ENCODE measurements at places on chromosomes 3 and 15.

DNA sequence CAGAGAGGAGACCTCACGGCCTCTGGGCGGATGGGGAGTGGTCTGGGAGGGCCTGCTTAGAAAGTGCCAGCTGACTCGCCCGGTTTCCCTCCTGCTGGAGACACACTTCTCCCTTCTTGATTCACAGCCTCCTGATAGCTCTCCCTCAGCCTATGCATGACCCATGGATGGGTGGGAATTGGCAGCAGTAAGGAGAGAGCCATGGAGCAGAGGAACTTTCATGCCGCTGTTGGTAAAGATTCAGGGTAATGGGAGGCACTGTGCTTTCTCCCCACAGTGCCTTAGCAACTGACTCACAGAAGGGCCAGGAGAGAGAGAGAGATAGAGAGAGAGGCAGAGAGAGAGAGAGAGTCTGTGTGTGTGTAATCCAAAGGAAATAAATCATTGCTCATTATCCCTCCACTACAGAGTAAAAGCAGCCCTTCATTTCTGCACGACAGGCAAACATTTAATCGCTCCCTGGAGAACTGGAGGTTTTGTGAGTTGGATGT is 82.8 kb downstream of the SEMA5B start:
- H3K27ac ChIP-seq: no peak overlapping the region
- no peak for DNase-seq
- peaks cover 9% of the 10 kb centered on the region for H3K27me3 ChIP-seq
- no peaks in the 10 kb centered on the region for H3K36me3 ChIP-seq
- no peaks in the 10 kb centered on the region for H3K4me1 ChIP-seq
- H3K4me3 ChIP-seq: no peak overlapping the region

DNA sequence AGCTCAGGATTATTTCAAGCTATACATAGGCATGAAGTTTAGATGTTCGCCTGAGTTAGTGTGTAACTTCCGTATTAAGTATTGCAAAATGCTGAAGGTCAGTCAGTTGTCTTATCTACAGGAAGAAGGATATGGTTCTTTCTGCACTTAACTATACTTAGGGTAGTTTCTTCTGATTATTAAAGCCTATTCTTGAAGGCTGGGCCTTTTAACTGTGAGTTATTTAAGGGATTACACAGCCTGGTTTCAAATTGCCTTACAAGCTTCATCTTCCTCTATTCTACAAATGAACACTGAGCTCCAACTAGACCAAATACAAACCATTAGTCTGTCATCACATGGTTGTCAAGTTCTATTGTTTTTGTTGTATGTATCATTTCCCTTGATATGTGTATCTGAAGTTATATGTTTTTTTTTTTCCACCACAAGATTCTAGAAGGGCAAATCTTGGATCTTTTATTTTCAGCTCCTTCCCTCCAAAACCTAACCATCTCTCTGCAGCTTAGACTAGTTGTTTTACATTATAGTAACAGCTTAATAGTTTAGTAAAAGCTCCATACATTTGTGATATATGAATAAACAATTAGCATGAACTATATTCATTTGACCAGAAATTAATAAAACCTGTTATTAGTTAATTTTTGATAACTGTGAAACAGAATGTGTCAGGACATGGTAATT is 272.9 kb upstream of the KCNMB2 start:
- no peaks in the 10 kb centered on the region for H3K4me1 ChIP-seq
- no peak for DNase-seq
- no peaks in the 10 kb centered on the region for H3K36me3 ChIP-seq
- no peaks in the 10 kb centered on the region for H3K27me3 ChIP-seq
- no peak overlapping the region for H3K4me3 ChIP-seq
- H3K27ac ChIP-seq: no peak overlapping the region

GRCh38 chr3:128674161-128674784 is 23.7 kb upstream of the RPN1 start:
- peaks cover 10% of the 10 kb centered on the region for H3K27me3 ChIP-seq
- H3K4me3 ChIP-seq: peak overlapping the region; percentile 56
- peaks cover 17% of the 10 kb centered on the region for H3K4me1 ChIP-seq
- no peak for DNase-seq
- H3K36me3 ChIP-seq: peaks cover 5% of the 10 kb centered on the region
- peak overlapping the region; percentile 78 for H3K27ac ChIP-seq

GRCh38 chr3:105365391-105366325 is 1.1 kb upstream of the ALCAM start:
- peaks cover 34% of the 10 kb centered on the region for H3K27me3 ChIP-seq
- no peak overlapping the region for H3K27ac ChIP-seq
- no peak for DNase-seq
- peak overlapping the region; percentile 94 for H3K4me3 ChIP-seq

GRCh38 chr3:37505415-37505814 is 331.0 kb upstream of the LRRFIP2 start:
- DNase-seq: no peak
- peaks cover 11% of the 10 kb centered on the region for H3K27me3 ChIP-seq
- H3K4me3 ChIP-seq: no peak overlapping the region
- no peaks in the 10 kb centered on the region for H3K36me3 ChIP-seq
- peaks cover 21% of the 10 kb centered on the region for H3K4me1 ChIP-seq
- no peak overlapping the region for H3K27ac ChIP-seq

- H3K36me3 ChIP-seq: no peaks in the 10 kb centered on the region
- DNase-seq: no peak
- H3K4me1 ChIP-seq: no peaks in the 10 kb centered on the region
- no peak overlapping the region for H3K27ac ChIP-seq
- H3K27me3 ChIP-seq: no peaks in the 10 kb centered on the region
Observed at GRCh38 chr3:55570271-55570711, 83.2 kb upstream of the WNT5A start.

DNA sequence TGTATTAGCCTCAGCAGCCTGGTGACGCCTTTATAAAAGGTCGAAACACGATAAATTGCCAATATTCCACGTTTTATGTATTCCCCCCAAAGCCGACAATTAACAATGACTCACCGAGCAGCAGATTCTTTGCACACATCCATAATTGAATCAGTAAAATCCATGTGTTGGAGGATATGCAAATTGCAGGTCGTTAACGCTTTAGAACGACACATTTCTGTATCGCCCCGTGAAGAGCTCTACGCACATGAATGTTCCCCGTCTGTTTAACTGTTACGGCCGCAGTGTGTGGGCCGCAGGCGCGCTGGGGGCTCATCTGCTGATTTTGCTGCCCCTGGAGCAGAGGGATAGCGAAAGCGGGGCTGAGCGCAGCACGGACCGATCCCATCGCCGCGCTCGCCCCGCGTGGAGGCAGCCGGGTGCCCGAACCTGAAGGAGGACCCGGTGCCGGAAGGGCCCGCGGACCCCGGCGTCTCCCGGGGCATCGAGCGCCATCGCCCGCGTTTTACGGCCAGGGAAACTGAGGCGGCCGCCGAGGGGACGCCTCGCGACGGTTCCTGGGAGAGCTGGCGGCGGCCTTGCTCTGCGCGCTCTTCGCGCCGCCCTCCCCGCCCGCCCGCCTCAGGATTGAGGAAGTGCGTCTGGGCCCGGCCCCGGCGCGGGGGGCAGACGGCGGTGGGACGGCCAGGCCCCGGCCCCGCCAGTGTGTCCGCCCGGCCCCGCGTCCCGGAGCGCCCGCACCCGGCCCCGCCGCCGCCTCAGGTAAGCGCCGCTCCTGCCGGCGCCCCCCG is at the start of gene LRRK1:
LRRK1 (plus strand) TSS at position 668 of the 791 bp plus-strand sequence. CDS start 5,276 bp downstream, outside the sequence.
- no peak within 1 kb of the TSS for H3K27ac ChIP-seq
- peak; percentile 13 for DNase-seq
- H3K4me1 ChIP-seq: peaks cover 15% of the 10 kb centered on the region
- no peaks in the 10 kb centered on the region for H3K36me3 ChIP-seq

DNA sequence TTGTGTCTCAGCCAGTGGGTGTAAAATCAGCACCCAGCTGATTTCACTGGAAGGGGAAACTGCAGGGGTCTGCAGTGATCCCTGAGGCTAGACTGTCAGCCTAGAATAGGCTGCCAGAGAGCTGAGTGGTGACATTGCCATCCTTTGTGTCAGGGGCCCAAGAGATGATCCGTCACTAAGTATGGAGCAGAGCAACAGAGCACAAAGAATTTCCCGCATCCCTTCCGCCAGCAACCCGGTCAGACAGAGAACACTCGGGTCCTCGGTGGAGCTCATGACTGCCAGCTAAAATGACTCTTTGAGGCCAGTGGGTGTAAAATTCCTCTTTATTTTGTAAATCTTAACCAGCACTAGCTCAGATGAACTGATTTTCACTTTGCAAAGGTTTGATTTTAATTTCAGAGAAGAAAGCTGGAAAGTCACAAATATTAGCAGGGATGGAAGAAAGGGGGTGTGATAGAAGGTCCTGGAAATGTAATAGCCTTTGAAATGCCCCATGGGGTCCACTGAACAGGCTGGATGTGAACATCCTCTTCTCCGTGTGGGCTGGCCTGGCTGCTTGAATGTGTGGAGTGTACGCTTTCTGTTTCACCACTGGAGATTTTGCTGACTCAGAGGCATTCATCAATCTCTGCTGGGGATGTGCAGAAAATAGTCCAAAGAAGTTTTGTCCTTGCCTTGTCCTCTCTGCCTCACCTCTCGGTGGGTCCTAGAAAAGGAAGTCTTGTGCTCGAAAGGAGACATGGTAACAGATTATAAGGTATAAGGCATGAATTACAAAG is 138.8 kb downstream of the SV2B start:
- no peaks in the 10 kb centered on the region for H3K4me1 ChIP-seq
- no peaks in the 10 kb centered on the region for H3K36me3 ChIP-seq
- no peak overlapping the region for H3K4me3 ChIP-seq
- no peak overlapping the region for H3K27ac ChIP-seq
- DNase-seq: no peak

- no peak for DNase-seq
- no peaks in the 10 kb centered on the region for H3K36me3 ChIP-seq
- peaks cover 4% of the 10 kb centered on the region for H3K4me1 ChIP-seq
- H3K27ac ChIP-seq: no peak overlapping the region
- H3K4me3 ChIP-seq: no peak overlapping the region
- H3K27me3 ChIP-seq: peaks cover 21% of the 10 kb centered on the region
Observed at GRCh38 chr3:14554715-14555114, 14.6 kb upstream of the GRIP2 start.

DNA sequence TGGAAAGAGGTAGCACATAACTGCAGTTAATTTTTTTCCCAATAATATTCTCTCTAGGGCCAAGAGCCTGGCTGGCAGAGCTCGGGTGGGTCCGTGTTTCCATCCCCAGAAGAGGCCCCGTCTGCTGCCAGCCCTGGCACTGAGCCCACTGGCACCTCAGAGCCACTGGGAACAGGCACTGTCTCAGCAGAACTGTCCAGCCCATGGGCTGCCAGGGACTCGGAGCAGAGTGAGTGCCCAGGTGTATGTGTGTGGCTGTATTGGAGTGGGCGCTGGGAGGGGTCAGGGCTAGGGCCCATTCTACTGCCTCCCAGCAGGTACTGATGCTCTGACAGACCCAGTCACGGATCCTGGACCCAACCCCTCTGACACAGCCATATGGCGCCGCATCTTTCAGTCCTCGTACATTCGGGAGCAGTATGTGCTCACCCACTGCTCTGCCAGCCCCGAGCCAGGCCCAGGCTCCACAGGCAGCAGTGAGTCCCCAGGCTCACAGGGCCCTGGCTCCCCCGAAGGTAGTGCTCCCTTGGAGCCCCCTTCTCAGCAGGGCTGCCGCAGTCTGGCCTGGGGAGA is 8.9 kb downstream of the VWA5B2 start:
- H3K27me3 ChIP-seq: peaks cover 2% of the 10 kb centered on the region
- no peak overlapping the region for H3K4me3 ChIP-seq
- no peak for DNase-seq
- no peak overlapping the region for H3K27ac ChIP-seq

- H3K27ac ChIP-seq: no peak overlapping the region
- no peaks in the 10 kb centered on the region for H3K4me1 ChIP-seq
- no peak overlapping the region for H3K4me3 ChIP-seq
- H3K27me3 ChIP-seq: peaks cover 8% of the 10 kb centered on the region
- no peak for DNase-seq
- no peaks in the 10 kb centered on the region for H3K36me3 ChIP-seq
Observed at GRCh38 chr15:51312166-51313073, 26.0 kb downstream of the CYP19A1 start.

DNA sequence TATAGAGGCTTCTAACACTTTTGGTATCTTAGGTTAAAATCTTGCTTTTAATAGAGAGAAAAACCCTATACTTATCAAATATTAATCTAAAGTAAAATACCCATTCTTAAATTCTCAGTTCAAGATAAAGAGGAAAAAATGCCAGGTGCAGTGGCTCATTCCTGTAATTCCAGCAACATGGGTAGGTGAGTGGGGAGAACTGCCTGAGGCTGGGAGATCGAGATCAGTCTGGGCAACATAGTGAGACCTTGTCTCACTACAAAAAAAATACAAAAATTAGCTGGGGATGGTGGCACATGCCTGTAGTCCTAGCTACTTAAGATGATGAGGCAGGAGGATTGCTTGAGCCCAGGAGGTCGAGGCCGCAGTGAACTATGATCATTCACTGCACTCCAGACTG is 135.8 kb downstream of the CLASP2 start:
- DNase-seq: no peak
- no peak overlapping the region for H3K27ac ChIP-seq
- H3K4me1 ChIP-seq: no peaks in the 10 kb centered on the region
- no peak overlapping the region for H3K4me3 ChIP-seq

- no peak overlapping the region for H3K27ac ChIP-seq
- no peaks in the 10 kb centered on the region for H3K4me1 ChIP-seq
- no peaks in the 10 kb centered on the region for H3K27me3 ChIP-seq
- DNase-seq: no peak
- no peaks in the 10 kb centered on the region for H3K36me3 ChIP-seq
Observed at GRCh38 chr3:7682822-7683229, 818.8 kb upstream of the LMCD1 start.

DNA sequence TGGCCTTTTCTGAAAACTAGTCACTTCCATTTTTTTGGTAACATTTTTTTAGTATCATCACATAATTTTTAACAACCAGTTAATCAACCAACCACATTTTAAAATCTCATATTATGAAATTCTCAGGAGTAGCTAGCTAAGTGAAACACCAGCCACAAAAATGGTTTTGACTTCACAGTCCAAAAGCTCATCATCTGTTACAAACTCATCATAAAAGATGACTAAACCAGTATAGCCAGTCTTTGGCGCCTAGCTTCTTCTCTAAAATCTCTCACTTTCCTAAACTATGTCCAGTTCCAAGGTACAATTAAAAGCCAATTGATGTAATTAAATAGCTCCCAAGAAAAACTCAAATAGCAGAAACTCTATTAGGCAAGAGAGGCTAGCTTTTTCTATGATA is 88.2 kb upstream of the ZNF385D start:
- no peak for DNase-seq
- no peaks in the 10 kb centered on the region for H3K36me3 ChIP-seq
- H3K4me1 ChIP-seq: no peaks in the 10 kb centered on the region
- H3K4me3 ChIP-seq: no peak overlapping the region

DNA sequence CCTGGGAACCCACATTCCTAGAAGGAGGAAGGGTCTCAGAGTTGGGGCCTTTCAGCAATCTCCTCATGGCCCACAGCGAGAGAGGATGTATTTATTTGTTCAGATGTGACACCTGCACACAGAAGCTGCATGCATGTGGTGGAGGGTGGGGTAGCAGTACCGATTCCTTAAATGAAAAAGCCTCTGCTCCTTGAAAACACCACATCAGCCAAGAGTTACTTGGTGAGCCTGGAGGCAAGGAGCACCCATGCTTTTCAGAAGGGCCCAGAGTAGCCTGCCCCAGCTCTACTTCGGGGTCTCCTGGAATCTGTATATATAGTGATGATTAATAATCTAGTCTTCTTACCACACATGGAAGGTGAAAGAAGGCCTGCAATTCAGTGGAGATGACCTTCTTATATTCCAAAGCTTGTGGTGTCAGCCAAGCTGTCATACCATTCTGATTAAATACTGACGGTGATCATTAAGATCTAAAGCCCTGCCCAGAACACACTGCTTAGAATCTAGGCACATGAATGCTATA is 33.5 kb downstream of the SEMA6D start:
- no peak overlapping the region for H3K4me3 ChIP-seq
- no peaks in the 10 kb centered on the region for H3K27me3 ChIP-seq
- no peaks in the 10 kb centered on the region for H3K4me1 ChIP-seq
- DNase-seq: no peak
- no peaks in the 10 kb centered on the region for H3K36me3 ChIP-seq

- no peak overlapping the region for H3K4me3 ChIP-seq
- no peak for DNase-seq
- no peak overlapping the region for H3K27ac ChIP-seq
- no peaks in the 10 kb centered on the region for H3K27me3 ChIP-seq
Observed at GRCh38 chr15:71192816-71193215, 77.5 kb downstream of the THSD4 start.

Data from T-helper 2 cell treated with Interferon-gamma antibody and Interleukin-4, amounts not matched to agents 5 μg/mL and 100 μg/mL, for 36 hours (primary cell).